Activated CD8-positive, alpha-beta memory T cell treated with anti-CD3 and anti-CD28 coated beads for 1 hour (primary cell): ENCODE measurements at places on chromosomes 11 and 22.
A peak's percentile ranks its signal among the peaks of the same experiment; 100 is the strongest.

GRCh38 chr11:103845331-103845730, 191.1 kb upstream of the DDI1 start:
- no peak for DNase-seq

DNA sequence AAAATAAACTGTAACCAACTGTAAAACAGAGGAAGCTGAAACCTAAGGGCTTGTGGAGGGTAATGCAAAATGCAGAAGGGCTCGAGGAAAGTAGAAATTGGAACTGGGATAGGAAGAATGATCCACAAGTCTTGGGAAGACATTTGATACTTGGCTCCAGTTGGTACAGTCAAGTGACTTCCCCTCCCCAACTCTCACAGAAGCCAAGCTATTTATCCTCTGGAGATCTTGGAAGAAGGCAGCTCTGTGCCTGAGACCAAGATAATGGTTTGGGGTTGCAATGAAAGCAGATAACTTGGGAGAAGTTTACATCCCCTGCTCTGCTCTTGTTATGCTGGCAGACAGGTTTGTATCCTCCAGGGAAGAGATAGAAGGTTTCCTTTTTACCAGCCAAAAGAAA, 198.9 kb upstream of the ZC3H12C start:
- DNase-seq: no peak

DNA sequence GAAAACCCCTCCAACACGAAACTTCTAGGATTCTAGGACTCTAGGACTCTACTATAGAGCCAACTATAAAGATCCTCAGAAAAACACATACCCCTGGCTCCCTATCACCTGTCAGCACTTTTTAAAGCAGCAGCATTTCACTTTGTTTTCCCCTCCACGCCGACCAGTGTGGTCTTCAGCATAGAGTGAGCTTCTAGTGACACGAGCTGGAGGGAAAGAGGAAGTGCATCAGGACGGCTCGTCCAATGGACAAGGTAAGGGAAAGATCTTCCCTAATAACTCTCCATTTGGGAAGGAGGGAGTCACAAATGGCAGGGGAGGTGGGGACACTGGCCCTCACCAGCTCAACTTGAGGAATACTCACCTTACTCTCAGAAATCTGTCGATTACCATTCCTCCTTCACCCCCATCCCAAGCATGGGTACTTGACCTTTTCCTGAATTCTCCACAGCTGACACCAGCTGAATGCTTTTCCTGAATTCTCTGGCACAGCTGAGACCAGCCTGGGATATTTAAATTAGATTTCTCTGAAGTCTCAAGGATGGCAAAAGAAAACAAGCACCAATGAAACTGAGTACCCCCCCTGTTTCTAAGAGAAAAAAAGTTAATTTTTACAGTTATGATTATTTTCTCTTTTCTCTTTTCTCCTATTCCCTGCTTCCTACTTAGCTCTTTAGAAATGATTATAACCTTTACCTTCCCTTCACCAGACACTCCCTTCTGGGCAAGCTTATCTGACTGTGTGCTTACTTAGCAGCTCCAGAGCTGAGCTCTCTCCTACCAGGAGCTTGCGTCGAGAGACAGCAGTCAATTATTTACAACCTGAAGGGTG, 33.3 kb upstream of the NNMT start:
- DNase-seq: no peak

DNA sequence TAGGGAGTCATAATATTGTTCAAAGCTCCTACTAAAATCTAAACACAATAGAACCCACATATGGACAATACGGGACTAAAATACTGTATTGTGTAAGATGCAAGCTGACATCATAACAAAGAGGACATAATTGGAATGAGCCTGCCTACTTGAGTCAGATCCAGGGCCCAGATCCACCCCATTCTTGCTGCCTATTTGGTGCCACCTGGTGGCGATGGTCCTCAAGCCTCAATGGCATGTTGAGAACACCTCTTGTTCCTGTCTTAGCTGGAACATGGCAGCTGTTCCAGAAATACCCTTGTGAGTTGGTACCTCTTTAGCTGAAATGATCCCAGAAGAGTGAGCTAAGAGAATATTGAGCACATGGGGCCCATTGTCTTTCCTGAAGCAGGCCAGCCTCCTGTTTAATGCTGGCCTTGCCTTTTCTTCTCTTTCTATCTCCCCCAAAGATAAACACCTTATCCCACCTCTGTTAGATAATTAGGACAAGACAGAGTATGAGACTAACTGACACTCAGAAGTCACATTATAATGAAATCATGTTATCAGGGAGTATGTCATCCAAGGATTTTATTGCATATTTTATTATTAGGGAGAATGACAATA, 680.9 kb upstream of the ANO5 start:
- DNase-seq: no peak

GRCh38 chr22:38189104-38189503, 7.5 kb upstream of the PLA2G6 start:
- no peak for DNase-seq

DNA sequence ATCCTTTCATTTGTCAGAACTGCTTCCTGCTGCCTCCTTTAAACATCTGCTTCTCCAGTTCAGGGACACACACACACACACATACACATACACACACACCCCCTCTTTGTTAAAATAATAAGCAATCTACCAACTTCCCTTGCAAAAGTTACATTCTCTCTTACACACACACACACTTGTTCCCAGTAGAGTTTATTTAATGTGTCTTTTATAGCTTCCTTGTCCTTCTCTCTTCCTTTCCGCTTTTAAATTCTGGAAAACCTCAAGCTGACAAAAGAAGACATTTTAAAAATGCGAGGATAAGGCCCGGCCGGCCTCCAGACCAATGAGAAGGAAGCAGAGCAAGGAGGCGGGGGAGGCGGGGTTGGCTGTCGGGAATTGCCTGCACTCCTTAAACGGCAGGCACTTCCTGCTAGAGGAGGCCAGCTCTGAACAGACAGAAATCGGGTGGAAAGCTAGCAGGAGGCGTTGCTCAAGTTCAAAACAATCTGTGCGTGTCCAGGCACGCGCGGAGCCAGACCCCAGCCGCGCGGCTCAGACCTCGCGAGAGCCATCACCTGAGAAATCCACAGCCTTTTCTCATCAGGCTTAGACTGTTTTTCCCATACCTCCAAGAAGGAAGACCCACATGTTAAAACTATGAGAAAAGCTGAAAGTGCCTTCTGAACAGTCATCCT, 99.9 kb downstream of the MAML2 start:
- DNase-seq: peak; percentile 28

DNA sequence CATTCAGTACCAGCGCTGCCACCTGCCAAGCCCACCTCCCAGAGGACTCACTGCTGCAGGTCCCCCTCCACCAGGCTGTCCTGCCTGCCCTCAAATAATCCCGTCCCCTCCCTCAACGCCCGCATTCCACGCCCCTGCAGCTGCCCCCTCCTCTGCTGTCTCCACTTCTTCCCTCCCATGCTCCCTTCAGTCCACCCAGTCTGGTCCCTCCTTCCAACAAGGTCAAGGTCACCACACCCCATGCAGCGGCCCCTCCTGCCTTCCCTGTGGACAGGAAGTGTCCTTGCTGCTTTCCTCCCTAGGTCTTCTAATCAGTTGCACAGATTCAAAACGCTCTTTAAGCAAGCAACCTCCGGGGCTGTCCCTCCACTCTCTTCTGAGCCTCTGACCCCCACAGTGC, 12.1 kb downstream of the MACROD1 start:
- no peak for DNase-seq
